ENCODE measurements at places on chromosomes 4 and X.

GRCh38 chr4:155941820-155942219, 11.8 kb downstream of the CTSO start:
- no peak for DNase-seq

DNA sequence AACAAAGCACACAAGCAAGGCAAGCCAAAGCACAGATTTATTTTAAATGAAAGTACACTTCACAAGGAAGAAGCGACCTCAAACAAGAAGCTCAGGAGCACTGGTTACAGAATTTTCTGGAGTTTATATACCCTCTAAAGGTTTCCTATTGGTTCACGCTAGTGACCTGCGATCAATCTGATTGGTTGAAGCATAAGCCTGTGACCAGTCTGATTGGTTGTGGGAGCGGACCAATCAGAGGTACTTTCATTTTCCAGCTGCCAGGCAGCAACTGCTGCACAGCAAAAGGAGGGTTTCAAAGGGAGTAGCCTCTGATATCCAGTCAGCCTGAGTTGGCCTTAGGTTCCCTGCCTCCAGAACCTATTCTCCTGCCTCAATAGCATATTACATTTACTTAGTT, 4.6 kb upstream of the AREG start:
- DNase-seq: no peak

DNA sequence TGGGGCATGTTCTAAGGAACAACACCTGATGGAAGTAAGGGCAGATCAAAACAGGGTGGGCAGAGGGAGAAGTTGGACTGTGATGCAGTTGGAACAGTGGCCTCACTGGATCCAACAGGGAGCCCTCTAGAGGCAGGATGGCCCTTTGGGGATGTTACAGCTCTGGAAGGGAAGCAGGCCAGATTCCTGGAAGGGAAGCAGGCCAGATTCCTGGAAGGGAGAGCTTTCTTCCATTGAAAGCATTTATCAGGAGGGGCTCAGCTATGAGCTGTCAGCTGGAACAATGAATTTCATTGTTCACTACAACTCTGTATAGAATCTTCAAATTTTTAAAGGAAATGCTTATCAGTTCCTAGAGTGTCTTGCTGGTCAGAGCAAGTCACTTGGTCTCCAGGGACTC, 17.7 kb downstream of the IL15 start:
- DNase-seq: no peak

DNA sequence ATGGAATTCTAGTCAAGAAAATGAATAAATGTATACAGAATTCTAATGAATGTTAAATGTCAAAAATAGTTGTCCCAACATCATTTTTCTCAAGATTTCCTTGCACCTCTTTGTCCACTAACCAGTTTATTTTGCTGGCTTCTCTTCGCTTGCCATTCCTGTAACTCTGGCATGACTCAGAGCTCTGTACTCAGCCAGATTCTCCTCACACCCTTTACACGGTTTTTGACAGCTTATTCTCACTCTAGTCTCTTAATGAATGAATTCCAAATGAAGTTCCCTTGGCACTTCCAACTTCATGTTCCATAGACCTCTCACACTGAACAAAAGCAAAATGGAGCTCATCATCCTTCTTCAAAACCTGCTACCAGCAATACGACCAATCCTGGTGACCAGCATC, 419.3 kb upstream of the SLIT2 start:
- no peak for DNase-seq

DNA sequence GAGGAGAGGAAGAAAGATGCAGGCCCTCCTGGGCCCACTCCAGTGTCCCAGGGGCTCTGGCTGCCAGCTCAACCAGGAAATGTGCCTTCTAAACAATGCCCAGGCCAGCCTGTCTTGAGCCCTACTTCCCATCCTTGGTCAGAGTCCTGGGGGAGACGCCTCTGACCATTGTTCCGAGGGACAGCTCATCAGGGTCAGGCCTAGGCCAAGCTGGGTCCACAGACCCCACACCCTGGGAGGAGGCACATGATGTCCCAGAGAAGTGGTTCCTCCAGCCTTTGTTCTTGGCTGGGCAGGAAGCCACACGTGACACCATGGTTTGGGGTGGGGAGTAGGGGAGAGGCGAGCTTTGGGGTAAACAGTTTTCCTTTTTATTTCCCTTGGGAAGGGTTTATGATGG, 102.5 kb downstream of the EFNB1 start:
- no peak for DNase-seq

- DNase-seq: no peak
These were observed 13.3 kb downstream of the PPARGC1A start for GRCh38 chr4:23876418-23877089.

DNA sequence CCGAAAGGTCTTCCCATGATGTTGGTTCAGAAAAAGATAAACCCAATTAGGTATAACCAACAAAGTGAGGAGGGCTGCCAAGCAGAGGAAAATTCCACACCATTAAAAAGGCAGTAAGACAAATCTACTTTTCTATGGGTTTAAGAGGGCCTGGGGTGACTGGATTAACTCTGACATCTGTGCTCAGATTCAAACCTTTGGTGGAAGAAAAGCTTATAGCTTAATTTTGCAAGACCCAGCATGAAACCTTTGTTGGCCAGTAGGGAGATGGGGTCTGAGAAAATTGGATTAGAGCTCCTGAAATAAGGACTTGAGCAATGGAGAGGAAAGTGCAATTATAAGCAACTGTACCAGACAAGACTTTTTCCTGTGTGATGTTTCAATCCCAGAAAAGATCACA, 104.2 kb downstream of the KDR start:
- DNase-seq: no peak

- no peak for DNase-seq
These were observed 232.3 kb upstream of the NEIL3 start for GRCh38 chr4:177077095-177077971.

DNA sequence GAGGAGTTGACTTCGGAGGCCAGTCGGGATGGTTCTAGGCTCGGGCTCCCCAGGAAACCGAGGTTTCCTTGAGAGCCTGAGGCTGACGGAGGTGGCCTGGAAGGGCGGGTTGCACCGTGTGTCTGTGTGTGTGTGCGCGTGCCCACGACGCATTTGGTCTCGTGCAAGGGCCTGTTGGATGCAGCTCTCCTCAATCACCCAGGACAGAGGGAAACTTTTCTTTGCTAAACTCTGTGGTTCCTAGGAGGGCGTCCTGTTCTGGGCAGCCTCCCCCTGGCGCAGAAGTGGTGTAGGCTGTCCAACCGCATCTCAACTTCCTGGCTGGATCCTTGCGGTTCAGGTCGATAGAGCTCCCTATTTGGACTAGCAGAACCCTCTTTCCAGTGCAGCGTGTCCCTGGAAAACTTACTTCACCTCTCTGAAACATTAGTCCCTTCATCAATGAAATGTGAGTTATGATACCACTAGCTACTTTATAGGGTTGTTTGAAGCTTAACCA, 973 bp downstream of the STK32B start:
- DNase-seq: no peak

- no peak for DNase-seq
These were observed 2.9 kb downstream of the PCDH18 start for GRCh38 chr4:137529432-137529831.

DNA sequence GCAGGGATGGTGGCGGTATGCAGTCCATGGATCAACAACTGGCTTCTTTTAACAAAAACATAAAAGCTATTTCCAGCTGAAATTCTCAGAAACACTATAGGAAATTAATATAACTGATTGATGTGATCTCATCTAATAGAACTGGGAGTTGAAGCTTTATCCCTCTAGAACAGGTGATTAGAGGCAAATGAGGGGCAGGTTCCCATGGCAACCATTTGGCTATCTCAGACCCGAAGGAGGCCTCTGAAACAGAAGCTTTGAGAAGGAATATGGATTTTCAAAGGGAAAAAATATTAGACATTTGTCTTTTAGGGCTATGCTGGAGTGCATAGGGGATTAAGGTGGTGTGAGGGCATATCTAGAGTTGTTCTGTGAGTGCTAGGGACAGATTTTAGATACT, 50.0 kb downstream of the IGSF1 start:
- DNase-seq: no peak

- DNase-seq: no peak
These were observed 2614.2 kb downstream of the PCDH7 start for GRCh38 chr4:33334416-33334815.

GRCh38 chr4:38268108-38268820, 308.1 kb downstream of the PTTG2 start:
- DNase-seq: no peak

- DNase-seq: no peak
These were observed 607.1 kb upstream of the DIPK2B start for GRCh38 chrX:45807572-45808425.

DNA sequence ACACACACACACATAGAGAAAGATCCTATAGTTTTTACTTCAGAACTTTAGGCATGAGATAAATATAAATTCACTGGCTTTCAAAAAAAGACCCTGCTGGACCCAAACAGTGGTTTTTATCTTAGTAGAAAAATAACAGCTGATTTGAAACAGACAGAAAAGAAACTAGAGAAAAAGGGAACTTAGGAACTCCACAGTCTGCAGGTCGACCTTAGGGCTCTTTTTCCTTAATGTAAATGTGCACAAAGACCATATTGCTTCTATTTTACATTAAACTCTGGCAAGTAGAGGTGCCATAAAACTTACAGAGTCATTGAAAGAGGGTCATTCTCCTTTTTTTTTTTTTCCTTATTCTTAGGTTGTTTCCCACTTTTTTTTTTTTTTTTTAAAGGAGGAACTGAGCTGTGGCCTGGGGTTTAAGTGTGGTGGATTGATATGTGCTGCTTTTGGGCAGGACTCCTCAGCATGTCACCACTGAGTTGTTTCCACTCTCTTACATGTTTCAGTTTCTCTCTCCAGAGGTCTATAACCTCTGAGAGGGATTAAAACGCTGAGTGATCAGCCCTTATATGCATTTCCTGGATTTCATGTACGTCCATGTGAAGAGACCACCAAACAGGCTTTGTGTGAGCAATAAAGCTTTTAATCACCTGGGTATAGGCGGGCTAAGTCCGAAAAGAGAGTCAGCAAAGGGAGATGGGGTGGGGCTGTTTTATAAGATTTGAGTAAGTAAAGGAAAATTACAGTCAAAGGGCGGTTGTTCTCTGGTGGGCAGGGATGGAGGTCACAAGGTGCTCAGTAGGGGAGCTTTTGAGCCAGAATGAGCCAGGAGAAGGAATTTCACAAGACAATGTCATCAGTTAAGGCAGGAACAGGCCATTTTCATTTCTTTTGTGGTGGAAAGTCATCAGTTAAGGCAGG, 70.8 kb upstream of the PACRGL start:
- DNase-seq: no peak

DNA sequence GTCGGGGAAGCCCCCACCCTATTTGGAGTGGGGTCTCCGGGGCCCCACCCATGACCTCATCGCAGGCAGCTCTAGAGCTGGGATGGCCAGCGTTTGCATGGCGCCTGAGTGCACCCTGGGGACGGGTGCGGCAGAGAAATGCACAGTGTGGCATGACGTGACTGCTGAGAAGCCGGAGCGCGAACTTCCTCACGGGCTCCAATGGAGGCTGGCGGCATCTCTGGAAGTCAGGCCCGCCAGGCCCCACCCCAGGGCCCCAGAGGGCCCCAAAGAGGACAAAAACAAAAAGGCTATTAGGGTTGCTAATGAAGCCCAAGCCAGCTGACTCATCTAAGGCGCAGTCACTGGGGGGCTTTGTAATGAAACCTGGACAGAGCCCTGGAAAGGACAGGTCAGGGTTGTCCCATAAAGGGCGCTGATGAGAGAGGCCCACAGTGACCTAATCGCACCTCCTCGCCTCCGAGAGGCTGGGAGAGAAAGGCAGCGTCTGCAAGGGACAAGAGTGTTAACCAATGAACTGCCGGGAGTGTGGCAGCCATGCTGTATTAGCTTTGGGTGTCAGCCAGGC, 86.0 kb upstream of the C1QTNF7 start:
- DNase-seq: no peak

DNA sequence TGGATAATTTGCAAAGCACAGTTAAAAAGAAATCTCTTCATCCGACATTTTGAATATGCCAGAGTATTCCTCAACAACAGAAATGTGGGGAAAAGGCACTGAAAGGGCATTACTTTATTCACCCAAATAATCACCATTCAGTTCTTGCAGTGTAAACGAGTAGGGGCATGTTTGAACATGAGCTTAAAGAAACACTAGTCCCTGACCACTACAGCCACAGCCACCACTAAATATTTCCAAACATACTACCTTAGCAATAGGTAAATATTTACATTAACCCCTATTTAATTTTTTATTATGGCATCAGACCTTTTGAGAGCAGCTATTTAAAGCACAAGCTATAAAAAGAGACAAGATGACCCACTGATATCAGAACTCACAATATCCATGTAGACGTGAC, 27.6 kb downstream of the MCF2 start:
- no peak for DNase-seq

DNA sequence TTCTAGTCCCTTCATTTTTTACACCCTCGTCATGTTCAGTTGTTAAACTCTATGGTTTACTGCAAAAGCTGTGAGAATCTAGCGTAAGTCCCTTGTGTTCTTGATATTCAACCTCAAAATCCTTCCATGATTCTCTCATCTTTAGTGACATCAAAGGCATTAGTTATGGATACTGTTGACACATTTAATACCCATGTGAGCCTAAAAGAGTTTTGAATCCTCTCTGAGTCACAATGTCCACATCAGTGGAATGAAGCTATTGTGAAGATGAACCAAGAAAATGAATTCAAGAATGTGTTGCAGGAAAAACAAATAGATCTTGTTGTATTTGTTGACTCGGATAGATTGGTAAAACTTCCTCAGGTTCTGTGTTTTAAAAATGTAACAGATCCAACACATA, 394.7 kb upstream of the ATOH1 start:
- DNase-seq: no peak

DNA sequence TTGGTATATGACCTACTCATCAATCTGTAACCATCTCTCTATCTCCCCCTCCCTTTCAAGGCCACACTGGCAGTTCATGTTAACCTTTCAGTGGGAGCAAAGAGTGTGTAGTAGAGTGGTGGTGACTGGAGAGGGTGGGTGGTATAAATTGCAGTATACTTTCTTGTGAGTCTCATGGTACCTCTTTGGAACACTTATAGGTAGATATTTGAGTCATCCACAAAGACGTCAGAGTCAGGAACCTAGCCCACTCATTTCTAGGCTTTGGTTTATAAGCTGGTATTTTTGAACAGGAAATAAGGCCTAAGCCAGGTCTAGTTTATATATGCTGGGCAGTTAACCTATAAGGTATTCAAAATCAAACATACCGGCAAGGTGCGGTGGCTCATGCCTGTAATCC, 36.3 kb downstream of the RLIM start:
- DNase-seq: no peak

DNA sequence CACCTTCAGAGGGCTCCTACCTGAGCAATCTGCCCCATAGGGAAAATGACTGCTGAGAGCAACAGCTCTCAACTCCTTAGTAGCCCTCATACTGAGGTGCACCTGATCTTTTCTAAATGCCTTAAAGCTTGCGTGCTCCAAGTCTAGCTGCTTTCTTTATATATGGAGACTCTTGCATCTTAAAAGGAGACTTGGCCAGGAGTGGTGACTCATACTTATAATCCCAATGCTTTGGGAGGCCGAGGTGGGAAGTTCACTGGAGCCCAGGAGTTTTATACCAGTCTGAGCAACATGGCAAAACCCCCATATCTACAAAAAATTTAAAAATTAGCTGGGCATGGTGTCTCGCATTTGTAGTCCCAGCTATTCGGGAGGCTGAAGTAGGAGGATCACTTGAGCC, 78.1 kb upstream of the TRIM2 start:
- no peak for DNase-seq
